ENCODE measurements at places on chromosomes 3 and 15.

GRCh38 chr15:84760219-84760618 lies 11.8 kb downstream of the ZNF592 start:
- DNase-seq, result no peak

DNA sequence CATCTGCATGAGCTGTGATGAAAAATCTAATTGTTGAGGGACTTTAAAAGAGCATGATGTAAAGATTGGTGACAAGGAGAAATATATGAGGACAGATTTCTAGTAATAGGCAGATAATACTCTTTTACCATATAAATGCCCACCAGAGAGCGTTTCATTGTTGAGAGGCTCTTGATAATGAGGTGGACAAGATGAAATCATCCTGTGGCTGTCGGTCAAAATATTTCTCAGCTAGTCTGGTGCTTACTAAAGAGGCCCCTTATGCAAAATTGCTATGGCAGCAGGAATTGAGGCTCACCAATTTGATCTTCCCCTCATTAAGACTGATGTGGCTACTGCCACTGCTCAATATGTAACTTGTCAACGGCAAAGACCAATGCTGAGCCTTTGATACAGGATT lies 225.0 kb upstream of the RASGRP1 start:
- no peak for DNase-seq

DNA sequence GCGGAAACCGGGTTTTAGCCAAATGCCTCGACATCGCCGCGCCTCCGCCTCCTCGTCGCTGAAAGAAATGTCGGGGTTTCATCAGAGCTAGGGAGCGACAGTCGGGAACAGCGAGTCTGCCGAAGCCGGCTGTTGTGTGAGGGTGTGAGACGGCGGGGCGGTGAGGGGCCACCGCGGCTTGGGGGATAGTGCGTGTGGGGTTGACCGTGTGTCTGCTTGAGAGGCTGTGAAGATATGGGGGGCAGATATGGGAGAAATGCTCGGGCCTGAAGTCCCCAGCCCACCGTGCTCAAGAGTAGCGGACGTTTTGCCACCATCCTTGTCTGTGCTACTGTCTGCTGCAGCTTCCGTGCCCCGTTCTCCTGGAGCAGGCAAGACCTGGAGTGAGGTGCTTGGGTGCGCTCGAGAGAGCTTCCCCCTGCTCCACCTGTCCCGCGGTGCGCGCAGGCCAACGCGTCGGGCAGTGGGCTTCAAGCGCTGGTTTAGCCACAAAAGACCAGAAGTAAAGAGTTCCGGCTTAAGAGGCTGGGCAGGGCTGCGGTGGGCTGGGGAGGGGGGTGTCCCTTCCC lies 716 bp upstream of the ISLR2 start:
- DNase-seq, result no peak

DNA sequence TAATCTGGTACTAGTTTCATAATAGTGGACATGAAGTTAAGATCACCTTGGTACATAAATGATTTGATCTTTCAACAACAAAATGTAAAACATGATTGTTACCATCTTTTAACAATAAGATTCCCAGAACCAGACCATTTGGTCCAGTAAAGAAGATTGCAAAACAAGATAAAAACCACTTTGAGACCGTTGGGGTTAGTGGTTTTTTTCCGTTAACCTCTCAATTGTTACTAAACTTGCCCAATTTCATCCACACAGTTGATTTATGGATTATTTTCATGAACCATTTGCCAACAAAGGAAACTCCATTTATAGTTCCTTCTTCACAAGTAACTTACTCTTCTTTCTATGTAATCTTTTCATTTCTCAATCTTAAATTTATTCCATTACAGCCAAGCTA lies 53.8 kb downstream of the ATP8B4 start:
- no peak for DNase-seq

DNA sequence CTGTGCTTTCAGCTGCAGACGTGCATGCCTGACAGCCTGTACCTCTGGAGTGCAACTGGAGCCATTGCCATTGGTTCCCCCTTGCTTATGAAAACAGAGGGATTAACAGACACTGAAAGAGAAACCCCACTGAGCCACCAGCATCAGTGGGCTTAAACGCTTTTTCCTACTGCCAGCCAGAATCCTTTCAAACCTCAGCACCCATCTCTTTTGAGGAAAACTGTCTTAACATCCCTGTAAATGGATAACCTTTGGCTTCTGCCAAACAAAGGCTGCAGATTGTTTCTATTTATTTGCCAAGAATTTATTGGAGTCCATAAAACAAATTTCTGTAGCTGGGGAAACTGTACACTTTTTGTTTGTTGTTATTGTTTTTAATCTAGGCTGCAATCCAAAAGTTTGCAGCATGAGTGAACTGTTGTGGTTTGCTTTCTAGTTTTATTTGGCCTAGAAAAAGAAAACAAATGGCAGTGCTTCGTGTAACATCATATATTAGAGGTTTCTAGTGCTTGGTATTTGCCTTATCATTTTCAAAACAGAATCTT lies 369.2 kb upstream of the IL12A start:
- DNase-seq, result no peak

- no peak for DNase-seq
Measured at GRCh38 chr15:101138086-101138660, 113.7 kb downstream of the CHSY1 start.

- DNase-seq, result no peak
Measured at GRCh38 chr3:149848238-149848637, 35.2 kb downstream of the RNF13 start.

DNA sequence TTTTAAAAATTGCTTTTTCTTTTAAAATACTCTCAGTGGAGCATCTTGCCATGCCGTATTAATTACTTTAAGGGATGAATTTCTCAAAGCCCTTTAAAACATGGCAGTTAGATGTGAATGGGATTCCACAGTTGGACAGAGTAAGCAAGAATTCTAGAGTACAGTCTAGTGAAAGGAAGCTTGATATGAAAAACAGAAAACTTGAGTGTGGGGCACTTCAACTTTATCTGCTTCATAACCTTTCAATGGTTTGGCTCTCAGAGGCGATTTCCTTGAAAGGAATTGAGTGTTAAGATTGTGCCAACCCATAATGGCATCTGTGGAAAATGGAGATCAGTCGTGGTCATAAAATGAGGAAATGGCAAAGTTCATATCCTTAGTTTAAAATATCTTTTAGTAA lies 127.7 kb upstream of the SAMMSON start:
- DNase-seq, result no peak

GRCh38 chr3:128408693-128409623 lies 57.7 kb downstream of the DNAJB8 start:
- peak; percentile 43 for DNase-seq

DNA sequence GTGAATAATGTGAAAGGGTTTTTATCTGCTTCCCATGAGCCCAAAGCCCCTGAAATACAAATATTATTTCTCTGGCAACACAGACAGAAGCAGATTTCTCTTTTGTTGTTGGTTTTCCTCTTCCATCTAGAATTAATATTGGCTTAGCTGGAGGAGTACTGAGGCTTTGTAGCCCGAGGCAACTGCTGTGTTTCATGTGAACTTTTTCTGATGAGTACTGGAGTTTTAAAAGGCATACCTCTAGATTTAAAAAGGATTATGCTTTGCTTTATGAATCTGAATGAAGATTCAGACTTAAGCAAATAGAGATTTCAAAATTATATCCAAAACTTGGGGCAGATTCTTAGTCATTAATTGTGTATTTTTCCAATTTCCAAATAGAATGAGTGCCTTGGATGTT lies 50.9 kb downstream of the IQCH start:
- DNase-seq, result no peak

- DNase-seq, result no peak
Measured at GRCh38 chr15:41336549-41336948, 3.9 kb downstream of the NUSAP1 start.

GRCh38 chr15:22959321-22960101 lies 20.7 kb downstream of the CYFIP1 start:
- no peak for DNase-seq

GRCh38 chr3:170499562-170500156 lies 81.0 kb downstream of the CLDN11 start:
- DNase-seq, result no peak

DNA sequence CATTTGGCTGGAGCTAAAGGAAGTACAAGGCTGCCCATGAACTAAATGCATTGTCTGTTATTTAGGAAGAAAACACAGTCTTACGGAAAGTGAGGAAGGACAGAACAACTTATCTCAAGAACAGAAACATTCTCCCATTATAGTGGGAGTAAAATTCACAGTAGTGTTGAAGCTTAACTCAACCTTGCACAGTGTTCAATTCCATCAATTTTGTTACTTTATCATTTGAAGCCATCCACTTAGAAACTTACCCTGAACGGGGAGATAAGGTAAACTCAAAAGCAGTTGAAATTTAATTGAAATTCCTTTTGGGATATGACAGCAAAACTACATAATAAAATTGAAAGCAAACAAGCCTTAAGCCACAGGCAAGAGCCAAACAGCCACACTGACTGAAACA lies 186.9 kb downstream of the PCCB start:
- no peak for DNase-seq

DNA sequence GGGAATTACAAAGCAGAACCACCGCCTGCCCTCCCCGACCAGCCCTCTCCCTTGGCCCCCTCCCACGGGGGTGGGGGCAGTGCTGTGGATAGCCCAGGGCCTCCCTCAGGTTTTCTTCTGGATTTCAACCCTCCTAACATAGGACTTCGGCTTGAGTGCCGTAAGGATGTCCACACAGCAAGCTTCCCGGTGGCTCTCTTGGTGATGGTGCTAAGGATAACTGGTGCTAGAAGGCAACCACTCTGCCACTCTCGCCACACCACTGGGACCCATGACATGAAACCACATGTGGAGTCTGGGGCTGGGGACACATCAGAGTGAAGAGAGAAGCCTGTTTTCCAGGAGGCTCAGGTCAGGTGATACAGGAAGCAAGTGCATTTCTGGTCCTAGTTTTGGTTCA lies 35.4 kb downstream of the SCN5A start:
- DNase-seq, result no peak

GRCh38 chr15:38049891-38050290 lies 115.5 kb downstream of the TMCO5A start:
- DNase-seq, result no peak

DNA sequence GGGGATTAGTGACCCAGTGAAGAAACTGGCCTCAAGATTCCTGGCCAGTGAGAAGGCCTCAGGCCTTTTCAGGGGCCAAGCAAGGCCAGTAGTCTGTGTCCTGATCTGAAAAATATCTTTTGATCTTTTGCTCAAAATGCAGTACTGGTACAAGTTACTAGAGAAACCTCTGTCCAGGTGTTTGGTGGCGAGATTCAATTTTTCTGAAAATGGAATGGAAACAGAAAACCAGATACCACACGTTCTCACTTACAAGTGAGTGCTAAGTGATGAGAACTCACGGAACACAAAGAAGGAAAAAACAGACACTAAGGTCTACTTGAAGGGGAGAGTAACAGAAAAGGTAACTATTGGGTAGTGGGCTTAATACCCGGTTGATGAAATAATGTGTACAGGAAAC lies 463.4 kb downstream of the ZIC1 start:
- DNase-seq, result no peak

DNA sequence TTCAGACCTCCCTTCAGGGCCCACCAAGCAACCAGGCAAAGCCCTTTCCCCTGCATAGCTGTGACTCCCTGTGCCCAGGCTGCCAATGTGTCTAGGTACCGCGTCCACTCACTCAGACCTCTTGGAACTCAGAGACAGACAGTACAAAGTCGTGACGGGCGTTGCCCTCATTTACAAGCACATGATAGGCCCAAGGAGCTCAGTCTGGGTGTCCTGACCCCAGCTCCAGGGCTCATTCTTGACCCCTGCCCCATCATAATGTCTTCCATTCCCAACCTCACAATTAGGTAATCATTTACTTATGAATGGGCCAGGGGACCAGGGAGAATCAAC lies 56.0 kb downstream of the KLF13 start:
- DNase-seq, result peak; percentile 11

DNA sequence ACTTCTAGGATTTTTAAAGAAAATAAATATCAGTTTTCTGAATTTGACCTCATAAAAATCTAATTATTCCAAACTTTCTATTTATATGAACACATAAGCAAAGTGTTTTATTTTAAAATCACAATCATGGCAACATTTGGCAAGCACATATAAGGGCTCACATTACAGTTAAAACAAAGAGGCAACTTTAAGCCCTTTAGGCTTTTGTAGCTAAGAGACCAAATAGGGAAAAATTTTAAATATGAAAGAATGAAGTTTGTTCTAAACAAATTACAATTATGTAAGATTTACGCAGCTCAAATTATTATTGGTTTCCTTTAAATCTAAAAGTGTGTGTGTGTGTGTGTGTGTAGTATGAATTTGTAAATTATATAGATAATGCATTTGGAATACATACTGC lies 267.0 kb downstream of the ZIC4 start:
- DNase-seq, result no peak

- no peak for DNase-seq
Measured at GRCh38 chr3:188385295-188385694, 231.3 kb downstream of the LPP start.
